ENCODE measurements at places on chromosomes 5 and 9.
A peak's percentile ranks its signal among the peaks of the same experiment; 100 is the strongest.

GRCh38 chr9:136401173-136401922, 1.4 kb upstream of the SNAPC4 start:
- no peak for DNase-seq

DNA sequence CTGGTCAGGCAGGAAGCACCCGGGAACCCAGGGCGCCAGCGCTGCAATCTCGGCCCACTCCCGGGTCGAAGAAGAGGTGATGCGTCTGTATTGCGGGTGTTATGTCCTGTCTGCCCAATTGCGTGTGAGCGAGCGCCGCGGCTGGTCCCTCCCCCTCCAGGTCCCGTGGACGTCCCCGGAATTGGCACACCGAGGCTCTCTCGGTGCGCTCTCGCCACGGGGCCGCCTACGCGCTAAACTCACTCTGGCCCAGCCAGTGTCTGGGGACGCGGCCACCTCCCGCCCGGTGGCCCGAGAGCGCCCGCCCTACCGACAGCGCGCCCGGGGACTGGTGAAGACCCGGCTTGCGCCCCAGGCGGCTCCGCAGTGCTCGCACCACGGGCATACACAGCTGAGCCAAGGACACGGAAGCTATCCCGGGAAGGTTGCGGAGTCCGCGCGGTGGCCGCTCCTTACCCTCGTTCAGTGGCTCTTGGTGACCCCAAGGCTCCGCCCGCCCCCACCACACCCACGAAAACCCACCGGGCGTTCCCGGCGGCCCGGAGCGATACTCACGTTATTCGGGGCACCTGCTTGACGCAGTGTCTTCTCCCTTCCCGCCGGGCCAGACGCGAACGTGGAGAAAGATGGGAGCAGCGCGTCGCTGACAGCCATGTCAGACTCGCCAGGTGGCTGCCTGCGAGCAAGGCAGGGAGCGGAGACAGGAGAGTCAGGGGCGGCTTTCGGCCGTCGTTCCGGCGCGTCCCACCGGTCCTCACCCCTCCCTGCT, 1.0 kb downstream of the KLF4 start:
- peak; percentile 61 for DNase-seq

- DNase-seq: peak; percentile 66
Measured at GRCh38 chr9:93060746-93061259, 2.3 kb downstream of the SUSD3 start.

GRCh38 chr5:74079971-74080556, 454.1 kb downstream of the ARHGEF28 start:
- no peak for DNase-seq

DNA sequence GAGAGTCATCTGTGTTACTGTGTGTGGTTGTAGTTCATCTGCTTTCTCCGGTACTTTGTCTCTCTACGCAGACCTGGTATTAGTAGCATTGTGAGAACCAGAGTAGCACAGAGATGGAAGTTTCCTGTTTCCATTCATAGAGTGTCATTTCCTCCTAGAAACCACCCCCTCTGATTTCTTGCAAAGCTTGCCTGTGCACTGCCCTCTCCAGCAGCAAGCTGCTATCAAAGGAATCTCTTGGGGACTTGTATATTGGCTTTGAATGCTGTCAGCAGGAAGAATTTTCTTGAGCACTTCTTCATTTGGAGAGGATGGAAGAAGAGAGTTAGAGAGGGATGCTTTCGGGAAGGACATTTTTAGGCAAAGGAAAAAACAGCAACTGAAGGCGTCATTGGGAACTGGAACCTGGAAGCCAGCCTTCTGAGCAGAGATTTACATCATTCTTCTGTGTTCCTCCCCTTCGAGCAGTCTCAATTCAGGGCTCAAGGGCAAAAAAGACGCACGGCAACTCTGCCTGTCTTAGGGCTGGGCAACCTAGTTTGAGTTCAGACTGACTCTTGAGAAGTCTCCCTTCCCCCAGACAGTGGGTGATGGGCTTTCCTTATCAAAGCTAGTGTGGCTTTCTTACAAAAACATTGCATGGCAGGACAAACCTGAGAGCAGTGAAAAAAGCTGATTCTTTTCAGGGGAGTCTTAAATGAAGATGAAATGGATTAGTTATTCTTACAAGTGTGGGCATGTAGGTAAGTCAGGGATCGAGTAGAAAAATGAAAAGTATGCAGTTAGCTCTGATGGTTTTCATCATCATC, 226.3 kb downstream of the AOPEP start:
- no peak for DNase-seq

- DNase-seq: no peak
Measured at GRCh38 chr9:18979367-18979766, 53.6 kb downstream of the SAXO1 start.
